ENCODE measurements at places on chromosomes 11 and 22. TPM values are rescaled to one million over a fixed set of nuclear protein-coding genes. Genes with fewer than 3 reads are reported as not detected.
A peak's percentile ranks its signal among the peaks of the same experiment; 100 is the strongest.

The GVQW3 gene
- 17.0 TPM for total RNA-seq

The OR52I1 gene
- not detected for total RNA-seq

The RAD9A gene
- total RNA-seq: 20.9 TPM

The POU2AF3 gene
- 2.5 TPM for total RNA-seq

GRCh38 chr11:43579171-43579918, 101.2 kb upstream of the HSD17B12 start:
- DNase-seq: peak; percentile 62

DNA sequence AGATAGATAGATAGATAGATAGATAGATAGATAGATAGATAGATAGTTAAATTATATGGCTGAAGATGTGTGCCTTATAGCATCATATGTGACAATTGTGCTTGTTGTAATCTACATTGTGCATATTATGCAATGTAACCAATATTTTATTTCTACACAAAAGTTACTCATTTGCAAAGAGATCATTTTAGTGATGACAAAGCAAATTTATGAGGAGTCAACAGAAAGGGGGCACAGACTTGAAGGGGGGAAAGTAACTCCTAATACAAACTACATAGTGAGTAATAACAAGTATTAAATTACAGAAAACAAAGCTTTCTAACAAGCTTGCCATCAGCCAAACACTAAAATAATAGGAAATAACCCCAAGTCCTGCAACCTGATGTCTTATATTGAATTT, 106.8 kb downstream of the MUC15 start:
- DNase-seq: no peak

DNA sequence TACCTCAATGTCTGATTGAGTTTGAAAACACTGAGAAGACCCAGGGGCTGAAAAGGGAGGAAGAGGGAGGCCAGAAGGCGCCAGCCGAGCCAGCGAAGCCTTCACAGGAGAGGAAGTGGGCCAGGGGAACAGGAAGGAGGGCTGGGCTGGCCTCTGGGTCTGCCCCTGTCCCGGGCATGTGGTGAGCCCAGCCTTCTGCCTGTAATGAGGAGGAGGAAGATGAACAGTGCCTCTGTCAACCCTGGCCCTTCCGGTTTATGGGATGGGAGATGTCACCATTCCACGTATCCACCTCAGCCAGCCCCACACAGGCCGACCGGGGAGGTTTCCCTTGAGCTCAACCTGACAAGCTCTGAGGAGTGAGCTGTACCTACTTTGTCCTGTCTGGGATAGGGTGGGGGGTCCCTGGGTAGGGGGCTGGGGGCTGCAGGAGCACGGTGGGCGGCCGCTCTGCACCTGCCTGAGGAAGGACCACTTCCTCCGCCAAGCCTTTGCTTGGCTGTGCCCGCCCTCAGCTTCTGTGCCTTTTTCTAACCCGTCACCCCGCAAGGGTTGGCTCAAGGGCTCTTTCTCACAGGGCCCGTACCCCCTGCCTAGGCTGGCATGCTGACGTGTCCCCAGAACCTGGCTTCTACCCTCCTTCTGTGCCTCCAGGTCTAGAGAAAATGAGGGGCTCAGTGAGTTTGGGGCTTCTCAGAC, 2.0 kb downstream of the PARVG start:
- DNase-seq: no peak

Data from spinal cord (tissue), 10 donors.